ENCODE measurements at places on chromosomes 6 and 20.

- no peak for DNase-seq
These were observed 160.0 kb downstream of the PDE7B start for GRCh38 chr6:136011475-136011874.

- no peak for DNase-seq
These were observed 16.5 kb downstream of the RIPOR2 start for GRCh38 chr6:24919056-24919892.

DNA sequence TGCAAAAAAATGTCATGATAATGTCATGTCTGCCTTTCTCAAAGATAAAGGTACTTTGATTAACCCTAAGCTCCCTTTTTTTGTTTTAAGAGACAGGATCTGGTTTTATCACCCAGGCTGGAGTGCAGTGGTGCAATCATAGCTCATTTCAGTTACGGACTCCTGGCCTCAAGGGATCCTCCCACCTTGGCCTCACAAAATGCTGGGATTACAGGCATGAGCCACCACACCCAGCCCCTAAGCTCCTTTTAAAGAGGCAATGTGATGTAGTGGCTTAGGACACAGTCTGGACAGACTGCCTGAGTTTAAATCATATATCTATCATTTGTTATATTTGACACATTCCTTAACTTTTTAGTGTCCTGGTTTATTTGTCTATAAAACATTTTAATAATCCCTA lies 77.0 kb downstream of the FLRT3 start:
- no peak for DNase-seq

DNA sequence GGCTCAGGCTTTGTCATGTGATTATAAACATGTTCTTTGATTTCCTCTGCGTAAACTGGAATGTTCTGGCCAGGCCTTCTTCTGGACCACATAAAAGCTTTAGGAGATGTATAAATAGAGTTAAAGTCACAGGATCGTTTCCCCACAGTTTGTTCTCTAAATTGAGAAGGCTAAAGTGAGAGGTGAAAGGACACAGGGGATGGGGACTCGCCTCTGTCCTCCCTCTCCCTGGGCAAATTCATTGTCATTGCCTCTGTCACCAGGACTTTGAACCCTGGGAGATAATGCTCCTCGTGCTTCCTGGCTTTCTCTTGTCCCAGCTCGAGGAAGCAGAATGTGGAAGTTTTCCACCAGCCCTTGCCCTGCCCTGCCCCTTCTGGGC lies 20.3 kb upstream of the ZFAND3 start:
- no peak for DNase-seq

DNA sequence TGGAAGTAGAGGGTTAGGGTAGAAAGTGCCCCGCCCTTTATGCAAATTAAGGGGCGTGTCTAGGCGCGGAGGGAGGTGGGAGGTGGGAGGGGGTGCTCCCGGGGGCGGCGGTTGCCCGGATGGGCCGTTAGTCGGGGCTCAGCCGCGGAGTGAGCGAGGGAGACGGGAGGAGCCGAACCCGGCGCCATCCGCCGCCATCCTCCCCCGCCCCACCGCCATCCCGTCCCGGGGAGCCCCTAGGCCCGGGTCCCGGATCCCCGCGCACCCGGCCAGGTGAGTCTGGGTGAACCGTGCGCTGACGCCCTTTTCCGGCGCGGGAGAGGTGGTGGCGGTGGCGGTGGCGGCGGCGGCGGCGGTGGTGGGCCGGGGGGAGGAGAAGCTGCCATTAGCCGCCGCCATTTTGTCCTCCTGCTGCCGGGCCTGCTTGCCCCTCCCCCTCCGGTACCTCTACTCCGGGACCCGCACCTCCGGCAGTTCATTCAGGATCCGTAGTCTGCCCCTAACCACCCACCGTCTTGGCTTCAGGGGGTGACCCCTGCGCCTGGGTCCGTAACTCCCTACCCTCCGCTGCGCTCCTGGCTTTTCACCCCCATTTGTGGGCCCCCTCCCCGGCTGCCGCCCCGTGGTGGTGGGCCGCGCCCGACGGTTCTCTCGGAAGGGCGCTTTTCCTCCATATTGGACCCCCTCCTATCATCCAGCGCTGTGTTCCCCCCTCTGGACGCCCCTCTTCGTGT lies at the start of gene PRRC2A:
Gene PRRC2A, plus strand, starts transcription at position 130 of the 734 bp plus-strand sequence. CDS start 2,075 bp downstream, outside the sequence.
- no peak for DNase-seq

- DNase-seq = no peak
These were observed 220.2 kb upstream of the EXOC2 start for GRCh38 chr6:912871-913835.

GRCh38 chr6:15922510-15923250 lies 206.2 kb upstream of the MYLIP start:
- no peak for DNase-seq
